GM23248 (cell line): ENCODE measurements at places on chromosomes 16 and 17. TPM values are rescaled to one million over a fixed set of nuclear protein-coding genes. Genes with fewer than 3 reads are reported as not detected.

DNA sequence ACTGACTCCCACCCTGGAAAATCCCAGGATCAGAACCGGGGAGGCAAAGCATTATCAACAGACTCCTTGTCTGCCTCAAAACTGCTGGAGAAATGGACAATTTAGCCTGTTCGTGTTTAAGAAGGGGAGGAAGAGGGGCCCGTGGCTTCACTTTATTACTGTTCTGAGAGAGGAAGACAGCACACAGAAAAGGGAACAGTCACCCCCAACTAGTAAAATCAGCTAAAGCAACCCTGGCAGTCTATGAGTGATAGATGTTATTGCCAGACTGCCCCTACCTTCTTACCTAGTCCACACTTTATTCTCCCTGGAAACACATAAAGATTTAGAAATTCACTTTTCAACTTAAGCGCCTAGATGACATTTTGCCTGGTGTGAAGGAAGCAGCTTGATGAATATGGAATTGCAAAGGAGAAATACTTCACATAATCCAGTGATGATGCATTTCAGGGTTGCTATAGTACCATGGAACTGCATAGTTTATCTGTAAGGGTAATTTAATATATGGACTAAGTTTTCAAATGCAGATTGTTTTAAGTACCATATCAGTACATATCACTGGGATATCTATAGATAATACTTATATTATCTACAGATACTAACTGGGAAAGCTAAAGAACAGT lies 36.9 kb upstream of the TRAP1 start:
- no peak overlapping the region for H3K4me3 ChIP-seq
- peaks cover 50% of the 10 kb centered on the region for H3K36me3 ChIP-seq
- peak; percentile 45 for DNase-seq
- H3K27ac ChIP-seq, result no peak overlapping the region
- peaks cover 21% of the 10 kb centered on the region for H3K4me1 ChIP-seq

ADAMTS18 gene
- not detected in 2 replicates for polyA plus RNA-seq

SLFN14 gene
- not detected in 2 replicates for polyA plus RNA-seq

VMO1 gene
- polyA plus RNA-seq, result 0.63 and 0.93 TPM in 2 replicates

- no peak overlapping the region for H3K4me3 ChIP-seq
- no peaks in the 10 kb centered on the region for H3K4me1 ChIP-seq
- DNase-seq, result no peak
- no peaks in the 10 kb centered on the region for H3K27me3 ChIP-seq
Observed at GRCh38 chr17:42706732-42707131, 24.4 kb downstream of the CNTNAP1 start.

IGFALS gene
- not detected in 2 replicates for polyA plus RNA-seq
